ENCODE measurements at places on chromosomes 2 and 18. TPM values are rescaled to one million over a fixed set of nuclear protein-coding genes. Genes with fewer than 3 reads are reported as not detected.

- DNase-seq = no peak
These were observed 438 bp downstream of the HSPE1 start for GRCh38 chr2:197500503-197501131.

GRCh38 chr2:230891064-230891463 is 26.3 kb downstream of the ITM2C start:
- DNase-seq = no peak

DNA sequence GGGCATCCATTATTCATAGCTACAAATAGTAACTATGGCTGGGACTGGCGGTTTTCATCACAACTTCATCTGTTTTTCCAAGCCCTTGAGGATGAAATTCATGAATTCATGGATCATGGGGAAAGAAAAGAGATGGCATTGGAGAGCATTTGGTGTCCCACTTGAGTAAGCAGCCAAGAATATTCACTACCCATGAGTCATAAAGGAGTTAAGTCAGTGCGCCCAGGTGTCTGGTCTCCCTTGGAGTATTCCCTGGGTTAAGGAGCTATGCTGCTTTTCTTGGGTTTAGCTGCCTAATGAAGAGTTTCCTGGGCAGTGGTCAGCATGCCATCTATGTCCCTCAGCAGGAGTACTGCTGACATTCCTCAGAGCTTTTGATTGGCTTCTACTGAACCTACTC is 21.3 kb upstream of the LDAH start:
- no peak for DNase-seq

DNA sequence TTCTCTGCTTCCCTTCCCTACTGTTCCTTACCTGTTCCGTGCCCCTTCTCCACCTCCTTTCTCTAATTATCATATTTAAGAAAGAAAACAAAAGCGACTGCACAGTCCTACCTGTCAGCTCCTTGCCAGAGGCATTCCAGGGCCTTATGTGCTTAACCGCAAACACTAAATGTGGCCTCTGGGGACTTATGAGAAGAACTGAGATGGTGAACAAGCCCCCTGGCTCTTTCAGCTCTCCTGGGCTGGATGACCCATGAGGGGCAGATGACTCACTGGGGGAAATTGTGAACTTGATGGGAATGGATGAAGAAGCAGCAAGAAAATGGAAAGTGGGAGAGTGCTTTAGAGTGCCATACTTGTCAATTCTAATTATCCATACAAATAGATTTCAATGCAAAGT is 106.3 kb upstream of the LYPD1 start:
- no peak for DNase-seq

DNA sequence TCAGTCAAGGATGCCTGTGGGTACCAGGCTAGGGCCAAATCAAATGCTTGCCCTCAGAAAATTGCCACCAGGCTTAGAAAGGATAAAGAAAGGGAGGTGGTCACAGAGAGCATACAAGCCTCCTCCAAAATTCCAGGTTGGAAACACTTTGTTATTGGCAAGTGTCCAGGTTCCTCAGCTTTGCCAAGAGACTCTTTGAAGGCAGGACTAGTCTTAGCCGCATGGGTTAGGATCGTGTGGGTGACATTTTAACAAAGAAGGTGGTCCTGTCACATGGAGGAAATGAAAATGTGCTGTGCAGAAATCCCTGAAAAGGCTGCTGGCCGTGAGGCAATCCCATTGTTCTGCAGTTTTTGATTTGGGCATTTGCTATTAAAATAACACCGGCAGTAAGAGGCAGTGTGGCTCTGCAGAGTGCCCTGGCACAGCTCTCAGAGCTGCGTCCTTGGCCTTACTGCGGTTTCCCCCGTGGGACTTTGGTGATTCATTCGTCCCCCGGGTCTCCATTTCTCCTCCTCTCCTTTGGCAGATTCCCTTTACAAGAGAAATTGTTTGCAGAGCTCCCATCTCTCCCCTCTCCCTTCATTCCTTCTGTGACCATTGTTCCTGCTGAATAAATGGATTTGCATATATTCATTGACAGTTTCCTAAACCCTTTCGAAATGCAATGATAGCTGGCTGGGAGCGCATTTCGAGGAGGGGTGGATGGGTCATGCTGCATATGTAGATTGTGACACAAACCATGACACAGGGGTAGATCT is 187.3 kb downstream of the VAPA start:
- no peak for DNase-seq

GRCh38 chr2:52423111-52423510 is 1344.5 kb upstream of the CHAC2 start:
- DNase-seq = no peak

GRCh38 chr2:142130111-142131009 is 456 bp downstream of the LRP1B start:
- no peak for DNase-seq

- no peak for DNase-seq
These were observed 15.7 kb downstream of the PROKR1 start for GRCh38 chr2:68659081-68659480.

- DNase-seq = no peak
These were observed 81.7 kb downstream of the GBX2 start for GRCh38 chr2:236086403-236086970.

- no peak for DNase-seq
These were observed 142.3 kb upstream of the NT5C1B start for GRCh38 chr2:18731666-18732065.

GFPT1 gene
- 29.6 TPM for total RNA-seq

CGREF1 gene
- total RNA-seq = 1.2 TPM

LYG2 gene
- not detected for total RNA-seq

ZAP70 gene
- 283 TPM for total RNA-seq

MLPH gene
- not detected for total RNA-seq

TEX44 gene
- total RNA-seq = not detected

FIGN gene
- total RNA-seq = not detected

HOXD13 gene
- not detected for total RNA-seq

CFAP65 gene
- not detected for total RNA-seq

DUSP2 gene
- total RNA-seq = 40.8 TPM

CD8A gene
- 4.8 TPM for total RNA-seq
